ENCODE measurements at places on chromosomes 11 and 22.

DNA sequence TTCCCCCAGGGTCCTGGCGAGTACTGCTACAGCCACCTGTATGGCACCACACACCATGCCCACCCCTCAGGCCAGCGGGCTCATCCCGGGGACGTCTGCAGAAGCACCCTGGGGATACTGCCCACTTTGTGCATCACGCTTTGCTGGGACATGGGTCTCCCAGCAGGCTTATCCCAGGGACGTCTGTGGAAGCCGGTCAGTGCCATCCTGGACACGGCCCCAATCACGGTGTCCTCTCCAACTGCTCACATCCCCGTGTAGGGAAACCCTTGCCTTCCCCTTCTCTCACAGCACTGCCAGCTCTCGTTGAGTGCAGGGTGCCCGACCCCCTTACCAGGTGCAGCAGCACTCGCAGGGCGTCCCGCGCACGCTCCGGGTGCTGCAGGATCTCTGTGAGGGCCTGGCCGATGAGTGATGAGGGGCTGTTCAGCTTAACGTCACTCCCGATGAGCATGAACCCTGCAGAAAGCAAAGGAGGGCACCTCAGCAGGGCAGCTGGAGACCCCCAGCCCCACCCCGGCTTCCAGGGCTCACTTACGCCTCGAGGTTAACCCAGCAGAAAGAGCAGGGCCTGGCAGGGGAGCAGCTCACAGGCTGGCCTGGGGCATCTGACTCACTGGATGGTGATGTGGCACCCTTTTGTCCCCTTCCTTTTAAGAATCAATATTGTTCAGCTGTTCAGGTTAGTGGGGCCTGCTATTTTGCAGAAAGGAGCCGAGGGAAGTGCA, 76.9 kb upstream of the PITPNB start:
- no peak for DNase-seq

- no peak for DNase-seq
Observed at GRCh38 chr11:90355200-90355599, 132.4 kb upstream of the CHORDC1 start.

DNA sequence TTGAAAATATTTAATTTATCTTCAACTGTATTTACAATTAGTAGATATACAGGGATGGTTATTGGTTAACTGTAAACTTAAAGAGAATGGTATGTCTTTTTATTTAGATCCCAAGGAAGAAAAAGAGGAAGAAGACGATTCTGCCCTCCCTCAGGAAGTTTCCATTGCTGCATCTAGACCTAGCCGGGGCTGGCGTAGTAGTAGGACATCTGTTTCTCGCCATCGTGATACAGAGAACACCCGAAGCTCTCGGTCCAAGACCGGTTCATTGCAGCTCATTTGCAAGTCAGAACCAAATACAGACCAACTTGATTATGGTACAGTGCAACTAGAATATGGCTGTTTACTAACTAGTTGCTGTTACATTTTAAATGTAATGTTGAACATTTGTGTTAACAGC, 12.7 kb upstream of the CNTF start:
- DNase-seq, result no peak

GRCh38 chr11:63613517-63614135, 607 bp downstream of the PLAAT3 start:
- DNase-seq, result no peak

- no peak for DNase-seq
Observed at GRCh38 chr11:70577258-70577603, 178.9 kb downstream of the CTTN start.
